Activated CD4-positive, alpha-beta T cell treated with anti-CD3 and anti-CD28 coated beads, Interleukin-2, amount 10 ng/mL, durations not matched to agents 7 days and 5 days (primary cell): ENCODE measurements at places on chromosomes 7 and 10. TPM values are rescaled to one million over a fixed set of nuclear protein-coding genes. Genes with fewer than 3 reads are reported as not detected.

DNA sequence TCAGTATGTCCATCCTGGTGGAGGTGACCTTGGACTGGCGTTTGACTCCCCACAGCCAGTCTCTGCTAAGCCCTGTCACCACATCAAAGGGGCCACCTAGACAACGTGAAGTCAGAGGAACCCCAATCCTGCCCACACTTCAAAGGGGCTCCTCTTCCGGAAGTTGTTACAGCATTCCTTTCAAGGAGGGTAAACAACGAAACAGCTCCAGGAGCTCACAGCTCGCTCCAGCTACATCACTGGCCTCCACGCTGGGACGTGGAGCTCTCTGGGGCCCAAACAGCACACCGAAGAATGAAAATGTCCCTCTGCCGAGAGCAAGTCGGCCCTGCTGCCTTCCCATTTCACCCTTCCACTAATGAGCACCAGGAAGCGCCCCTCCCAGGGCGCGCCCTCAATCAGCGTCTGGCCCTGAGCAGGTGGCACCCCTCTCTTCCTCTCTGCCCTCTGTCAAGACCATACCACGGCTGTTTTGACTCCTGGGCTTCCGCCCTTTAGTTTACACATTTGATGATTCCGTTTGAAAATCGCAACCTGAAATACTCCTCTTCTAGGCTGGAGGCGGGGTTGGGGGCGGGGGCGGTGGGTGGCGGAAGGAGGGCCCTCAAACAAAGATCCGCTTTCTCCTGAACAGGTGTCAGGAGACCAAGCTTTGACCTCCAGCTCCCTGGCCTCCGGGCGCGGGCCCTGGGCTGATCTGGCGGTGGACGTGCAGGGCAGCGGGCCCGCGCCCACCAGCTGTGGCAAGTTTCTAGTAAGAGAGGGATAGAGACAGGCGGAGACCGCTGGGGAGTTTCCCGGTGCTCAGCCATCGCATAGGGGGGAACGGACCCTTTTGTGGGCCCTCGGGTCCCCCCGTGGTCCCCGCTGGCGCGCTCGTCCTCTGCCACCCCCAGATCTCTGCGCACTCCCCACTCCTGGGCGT lies 53.1 kb upstream of the KDM7A start:
- H3K36me3 ChIP-seq, result peaks cover 2% of the 10 kb centered on the region
- DNase-seq, result peak; percentile 80
- H3K4me3 ChIP-seq, result peak overlapping the region; percentile 89
- no peaks in the 10 kb centered on the region for H3K27me3 ChIP-seq
- H3K4me1 ChIP-seq, result peaks cover 56% of the 10 kb centered on the region

DNA sequence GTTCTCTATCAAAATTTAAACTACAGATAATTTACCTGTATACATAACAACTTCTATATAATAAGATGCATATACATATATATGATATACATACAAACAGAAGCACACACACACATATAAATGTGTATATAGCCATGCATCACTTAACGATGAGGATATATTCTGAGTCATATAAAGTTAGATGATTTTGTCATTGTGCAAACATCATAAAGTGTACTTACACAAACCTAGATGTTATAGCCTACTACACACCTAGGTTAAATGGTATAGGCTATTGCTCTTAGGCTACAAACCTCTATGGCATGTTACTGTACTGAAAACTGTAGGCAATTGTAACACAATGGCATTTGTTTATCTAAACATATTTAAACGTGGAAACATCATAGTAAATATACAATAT lies 937.6 kb upstream of the KCND2 start:
- H3K27ac ChIP-seq, result no peak overlapping the region
- no peaks in the 10 kb centered on the region for H3K4me1 ChIP-seq
- no peak for DNase-seq
- no peaks in the 10 kb centered on the region for H3K27me3 ChIP-seq
- H3K4me3 ChIP-seq, result no peak overlapping the region

- no peaks in the 10 kb centered on the region for H3K36me3 ChIP-seq
- DNase-seq, result no peak
- peaks cover 27% of the 10 kb centered on the region for H3K4me1 ChIP-seq
- no peak overlapping the region for H3K27ac ChIP-seq
These were observed 1.2 kb upstream of the SMARCD3 start for GRCh38 chr7:151249732-151250072.

Gene MRPS16
- total RNA-seq, result 91.3 TPM

DNA sequence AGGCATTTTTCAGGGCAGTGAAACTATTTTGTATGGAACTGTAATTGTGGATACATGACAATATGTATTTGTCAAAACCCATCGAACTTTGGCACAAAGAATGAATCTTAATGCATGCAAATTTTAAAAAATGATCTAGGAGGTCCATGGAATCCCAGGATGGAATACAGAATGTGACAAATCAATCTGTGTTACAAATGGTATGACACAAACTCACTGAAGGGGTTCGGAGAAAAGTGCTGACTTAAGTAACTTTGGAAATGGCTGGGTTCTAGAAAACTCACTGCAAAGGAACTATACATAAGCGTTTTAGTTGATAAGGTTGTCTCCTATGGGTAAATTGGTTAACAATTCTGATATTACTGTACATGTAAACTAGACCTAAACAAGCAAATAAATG lies 26.0 kb downstream of the CALN1 start:
- no peak overlapping the region for H3K4me3 ChIP-seq
- H3K27ac ChIP-seq, result no peak overlapping the region
- H3K36me3 ChIP-seq, result no peaks in the 10 kb centered on the region
